Subcutaneous adipose tissue (tissue), 4 donors: ENCODE measurements at places on chromosomes 6 and 20. TPM values are rescaled to one million over a fixed set of nuclear protein-coding genes. Genes with fewer than 3 reads are reported as not detected.

The SEMG1 gene
- total RNA-seq: not detected

The BMP6 gene
- 4.6 TPM for total RNA-seq

The BIRC7 gene
- total RNA-seq: not detected

The PLA2G7 gene
- 4.8 TPM for total RNA-seq
